ENCODE measurements at places on chromosomes 1 and 21.

GRCh38 chr21:42636520-42637266, 16.7 kb upstream of the PDE9A start:
- DNase-seq, result no peak

GRCh38 chr21:14469641-14470040, 76.5 kb downstream of the SAMSN1 start:
- no peak for DNase-seq

DNA sequence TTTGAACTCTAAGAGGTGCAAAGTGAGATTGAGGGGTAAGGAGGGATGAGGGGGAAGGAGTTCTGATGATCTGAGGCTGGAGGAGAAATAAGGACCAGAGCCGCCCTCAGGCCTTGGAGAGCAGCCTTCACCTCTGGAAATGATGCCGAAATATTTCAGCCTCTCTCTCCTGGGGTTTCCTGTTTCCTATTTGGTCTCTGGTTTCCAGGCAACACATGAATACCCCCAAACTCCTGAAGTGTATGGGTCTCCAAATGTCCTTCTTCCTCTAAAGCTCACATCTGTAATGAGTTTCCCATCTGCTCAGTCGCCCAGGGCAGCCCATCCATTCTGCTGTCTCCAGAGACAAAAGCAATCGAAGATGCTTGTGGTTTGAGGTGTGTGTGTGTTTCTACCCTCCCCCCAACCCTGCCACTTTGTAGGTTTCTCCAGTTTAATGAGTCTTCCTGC, 52.0 kb upstream of the FAM20B start:
- DNase-seq, result no peak

GRCh38 chr1:111569913-111570312, 49.7 kb upstream of the RAP1A start:
- DNase-seq, result no peak

- no peak for DNase-seq
Observed at GRCh38 chr1:6270401-6270800, 9.5 kb upstream of the GPR153 start.

- peak; percentile 68 for DNase-seq
Observed at GRCh38 chr1:109910963-109911798, 532 bp downstream of the CSF1 start.

DNA sequence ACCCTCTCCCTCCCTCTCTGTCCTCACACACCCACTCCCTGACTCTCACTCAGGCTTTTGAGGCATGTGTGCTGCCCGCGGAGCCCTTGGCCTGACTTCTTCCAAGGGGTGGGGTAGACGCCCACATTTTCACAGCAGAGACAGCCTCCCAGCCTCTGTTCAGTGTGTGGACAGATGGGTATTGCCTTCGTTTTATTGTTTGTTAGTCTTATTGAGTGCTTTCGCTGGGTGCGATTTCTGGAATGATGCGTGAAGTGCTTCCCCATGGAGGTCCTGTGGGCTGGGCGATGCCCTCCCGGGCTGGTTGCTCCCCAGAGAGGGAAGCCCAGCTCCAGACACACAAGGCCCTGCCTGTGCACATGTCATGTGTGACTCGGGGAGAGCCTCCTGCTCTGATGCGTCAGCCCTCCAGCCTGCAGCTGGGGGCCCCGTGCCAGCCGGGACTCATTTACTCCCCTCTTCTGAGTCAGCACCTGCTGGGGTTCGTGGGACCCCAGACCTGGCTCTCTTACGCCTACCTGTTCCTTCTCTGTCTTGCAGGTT, 14.7 kb downstream of the PDXK start:
- no peak for DNase-seq

- DNase-seq, result peak; percentile 62
Observed at GRCh38 chr1:233394860-233395717, 67.6 kb downstream of the MAP3K21 start.

GRCh38 chr1:156052862-156053767, 483 bp downstream of the UBQLN4 start:
- DNase-seq, result peak; percentile 79

GRCh38 chr21:46374761-46375389, 50.9 kb downstream of the PCNT start:
- no peak for DNase-seq

DNA sequence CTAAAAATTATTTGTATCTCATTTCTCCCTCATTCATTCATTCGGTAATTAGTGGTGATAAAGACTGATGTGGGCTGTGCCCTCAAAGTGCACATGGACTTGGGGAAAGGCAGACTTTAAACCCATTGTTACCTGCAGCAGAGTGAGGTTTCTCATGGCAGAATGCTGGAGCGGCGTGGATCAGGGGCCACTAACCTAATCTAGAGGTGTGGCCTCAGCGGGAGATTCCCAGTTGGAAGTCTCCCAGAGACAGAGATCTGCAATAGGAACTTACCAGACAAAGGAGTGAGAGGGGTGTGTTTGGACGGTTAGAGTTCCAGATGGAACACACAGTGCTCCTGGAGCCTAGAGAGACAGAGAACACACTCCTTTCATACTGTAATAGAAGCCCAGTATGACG, 73.5 kb downstream of the VPS26C start:
- no peak for DNase-seq

DNA sequence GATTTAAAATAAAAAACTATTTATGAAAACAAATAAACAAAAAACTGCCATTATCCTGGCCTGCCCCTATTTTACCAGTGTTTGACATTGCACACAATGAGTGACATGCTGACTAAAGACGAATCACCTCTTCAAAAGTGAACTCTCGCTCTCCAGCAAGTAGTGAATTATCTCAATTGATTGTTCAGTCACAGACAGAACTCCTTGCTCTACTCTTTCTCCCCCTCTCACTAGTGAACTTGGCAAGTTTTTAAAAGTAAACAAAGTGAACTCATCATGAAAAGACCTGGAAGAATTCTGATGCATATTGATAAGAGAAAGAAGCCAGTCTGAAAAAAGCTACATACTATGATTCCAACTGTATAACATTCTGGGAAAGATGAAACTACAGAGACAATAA, 4.7 kb upstream of the C1orf52 start:
- no peak for DNase-seq

DNA sequence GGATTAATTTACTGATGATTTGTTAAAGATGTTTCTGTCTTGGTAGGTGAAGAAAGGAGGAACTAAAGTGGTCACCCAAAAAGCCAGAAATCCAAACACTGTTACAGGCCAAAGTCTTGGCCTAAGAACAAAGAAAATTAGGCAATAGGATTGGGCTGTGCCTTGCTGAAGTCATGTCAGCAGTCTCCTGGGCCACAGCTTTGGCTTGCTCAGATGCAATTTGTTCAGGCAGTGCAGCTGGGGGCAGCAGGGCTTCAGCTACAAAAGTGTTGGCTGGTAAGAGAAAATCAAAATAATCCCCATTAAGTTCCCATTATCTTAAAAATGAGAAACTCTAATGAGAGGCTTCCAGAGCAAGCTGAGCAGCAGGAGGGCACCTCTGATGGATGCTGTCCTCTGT, 14.0 kb upstream of the RAP1A start:
- DNase-seq, result no peak

GRCh38 chr1:31596737-31597097, 20.4 kb downstream of the TINAGL1 start:
- no peak for DNase-seq

GRCh38 chr1:8925960-8926359, 19.7 kb upstream of the CA6 start:
- DNase-seq, result no peak

- DNase-seq, result peak; percentile 90
Observed at GRCh38 chr1:20496241-20496661, 10.2 kb upstream of the CAMK2N1 start.

- DNase-seq, result no peak
Observed at GRCh38 chr21:45901061-45901690, 80.4 kb upstream of the COL6A1 start.

- DNase-seq, result peak; percentile 45
Observed at GRCh38 chr1:27958513-27958912, 1.3 kb upstream of the XKR8 start.
